ENCODE measurements at places on chromosomes 7 and 10.

DNA sequence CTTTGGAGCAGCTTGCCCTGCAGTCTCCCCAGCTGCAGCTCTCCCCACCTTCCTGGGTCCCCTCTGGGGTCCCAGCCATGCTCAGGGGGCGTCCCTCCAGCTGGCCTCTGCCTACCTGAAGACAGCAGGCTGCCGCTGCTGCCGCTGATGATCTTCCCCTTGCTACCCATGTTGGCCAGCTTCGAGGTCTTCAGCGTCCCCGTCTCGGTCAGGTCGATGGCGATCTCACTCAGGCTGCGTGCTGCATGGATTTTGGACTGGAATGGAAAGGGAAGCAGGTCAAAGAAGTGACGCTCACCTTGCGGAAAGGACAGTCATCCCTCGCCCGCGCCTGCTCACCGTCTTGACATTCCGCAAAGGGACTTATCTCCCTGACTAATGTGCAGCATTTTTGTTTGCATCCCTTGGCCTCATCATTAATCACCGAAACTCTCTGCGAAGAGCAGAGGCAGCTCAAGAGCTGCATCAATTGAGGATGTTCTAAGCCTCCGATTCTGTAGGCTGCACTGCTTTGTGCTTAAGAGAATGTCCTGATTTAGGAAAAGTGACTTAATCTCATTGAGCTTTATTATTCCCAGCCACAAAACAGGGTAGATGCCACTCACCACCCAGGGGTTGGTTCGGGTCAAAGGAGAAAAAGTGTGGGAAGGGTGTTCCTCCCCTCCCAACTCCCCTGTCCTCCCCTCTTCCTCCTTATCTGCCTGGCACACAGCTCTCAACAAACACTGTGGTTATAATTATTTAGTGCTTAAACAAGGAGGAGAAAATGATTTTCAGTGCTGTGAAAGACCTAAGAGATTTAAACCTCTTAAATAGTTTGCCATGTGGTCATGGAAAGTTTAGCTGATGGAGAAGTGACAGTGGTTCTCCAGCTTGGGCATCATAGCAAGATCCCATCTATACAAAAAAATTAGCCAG, 107.3 kb downstream of the PRPF18 start:
- no peak overlapping the region for H3K4me3 ChIP-seq
- no peak for DNase-seq
- no peak overlapping the region for H3K27ac ChIP-seq
- no peaks in the 10 kb centered on the region for H3K27me3 ChIP-seq

DNA sequence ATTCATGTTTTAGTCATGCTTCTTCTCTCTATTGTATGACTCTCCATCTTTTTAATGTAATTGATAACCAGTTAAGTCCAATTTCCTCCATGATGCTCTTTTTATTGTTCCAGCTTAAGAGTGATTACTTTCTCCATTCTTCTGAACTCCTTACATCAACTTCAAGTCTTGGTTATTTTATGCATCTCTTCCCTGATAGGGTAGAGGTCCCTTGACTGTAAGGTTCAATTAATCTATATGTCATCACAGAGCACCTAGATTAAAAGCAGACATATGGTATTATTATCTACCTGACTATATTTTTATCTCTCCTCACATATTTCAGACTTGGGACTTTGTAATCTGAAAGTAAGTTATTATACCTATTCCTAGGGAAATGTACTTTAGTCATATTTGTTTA, 853.1 kb downstream of the REEP3 start:
- no peak overlapping the region for H3K4me3 ChIP-seq
- H3K4me1 ChIP-seq = no peaks in the 10 kb centered on the region
- H3K27me3 ChIP-seq = no peaks in the 10 kb centered on the region
- H3K36me3 ChIP-seq = no peaks in the 10 kb centered on the region
- no peak overlapping the region for H3K27ac ChIP-seq

GRCh38 chr7:41103331-41103730, 599.6 kb downstream of the INHBA start:
- DNase-seq = no peak
- H3K27me3 ChIP-seq = no peaks in the 10 kb centered on the region
- no peaks in the 10 kb centered on the region for H3K4me1 ChIP-seq
- no peak overlapping the region for H3K4me3 ChIP-seq
- H3K27ac ChIP-seq = no peak overlapping the region
- no peaks in the 10 kb centered on the region for H3K36me3 ChIP-seq

- no peak for DNase-seq
- H3K27ac ChIP-seq = no peak overlapping the region
- no peaks in the 10 kb centered on the region for H3K27me3 ChIP-seq
- H3K36me3 ChIP-seq = no peaks in the 10 kb centered on the region
- H3K4me1 ChIP-seq = peaks cover 5% of the 10 kb centered on the region
- H3K4me3 ChIP-seq = no peak overlapping the region
These were observed 3.7 kb upstream of the HDAC9 start for GRCh38 chr7:18491871-18492270.

DNA sequence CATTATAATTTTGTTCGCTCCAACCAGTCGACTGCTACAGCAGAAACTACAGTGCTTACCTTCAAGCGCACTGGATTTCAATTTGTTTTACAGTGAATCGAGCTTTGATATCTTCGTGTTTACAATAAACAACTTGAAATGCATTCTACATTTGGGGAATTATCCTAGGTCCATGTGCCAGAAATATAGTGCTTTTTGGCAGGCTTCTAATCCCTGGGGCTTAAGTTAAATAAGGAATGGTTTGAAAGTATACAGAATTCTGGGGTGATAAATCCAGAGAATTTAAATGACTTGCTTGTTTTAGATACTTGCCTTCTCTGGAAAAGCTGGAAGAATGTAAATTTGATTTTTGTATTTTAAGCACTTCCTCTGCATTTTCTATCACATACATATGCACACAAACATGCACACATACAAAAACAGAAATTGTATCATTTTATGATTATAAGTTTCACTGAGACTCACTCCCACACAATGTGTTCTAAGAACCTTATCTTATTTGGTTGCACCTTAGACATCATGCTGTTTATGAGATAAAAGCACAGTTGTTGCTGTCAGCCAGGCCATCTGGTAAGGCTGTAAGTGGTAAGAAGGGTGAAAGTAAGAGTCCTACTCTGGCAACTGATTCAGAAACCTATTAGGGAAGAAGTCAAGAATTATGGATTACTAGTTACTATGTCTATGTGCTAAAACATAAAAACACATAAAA, 347.2 kb upstream of the KCND2 start:
- H3K27me3 ChIP-seq = no peaks in the 10 kb centered on the region
- DNase-seq = no peak
- H3K36me3 ChIP-seq = no peaks in the 10 kb centered on the region
- no peaks in the 10 kb centered on the region for H3K4me1 ChIP-seq
- no peak overlapping the region for H3K27ac ChIP-seq
- no peak overlapping the region for H3K4me3 ChIP-seq

DNA sequence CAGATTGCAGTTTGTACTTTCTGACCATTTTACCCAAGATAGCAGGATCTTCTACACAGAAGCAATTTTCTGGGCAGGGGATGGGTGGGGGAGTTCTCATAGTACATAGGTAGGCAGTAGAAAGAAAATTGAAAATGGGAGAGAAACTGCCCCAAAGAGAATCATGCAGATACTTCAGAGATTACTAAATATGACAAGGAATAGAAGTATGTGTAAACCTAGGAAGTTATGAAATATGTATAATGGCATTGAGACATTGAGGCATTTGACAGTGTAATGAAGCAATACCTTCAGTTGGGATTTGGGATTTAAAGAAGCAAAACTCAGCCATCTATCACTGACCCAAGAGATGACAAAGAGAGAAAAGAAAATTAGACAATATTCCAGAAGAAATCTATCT, 233.0 kb downstream of the PTN start:
- no peaks in the 10 kb centered on the region for H3K4me1 ChIP-seq
- H3K27me3 ChIP-seq = no peaks in the 10 kb centered on the region
- DNase-seq = no peak
- no peaks in the 10 kb centered on the region for H3K36me3 ChIP-seq
- no peak overlapping the region for H3K27ac ChIP-seq
- H3K4me3 ChIP-seq = no peak overlapping the region

Measured in SJCRH30 (cell line).